ENCODE measurements at places on chromosomes 11 and 22.

GRCh38 chr11:66554602-66555001, 7.9 kb downstream of the ACTN3 start:
- DNase-seq = no peak

DNA sequence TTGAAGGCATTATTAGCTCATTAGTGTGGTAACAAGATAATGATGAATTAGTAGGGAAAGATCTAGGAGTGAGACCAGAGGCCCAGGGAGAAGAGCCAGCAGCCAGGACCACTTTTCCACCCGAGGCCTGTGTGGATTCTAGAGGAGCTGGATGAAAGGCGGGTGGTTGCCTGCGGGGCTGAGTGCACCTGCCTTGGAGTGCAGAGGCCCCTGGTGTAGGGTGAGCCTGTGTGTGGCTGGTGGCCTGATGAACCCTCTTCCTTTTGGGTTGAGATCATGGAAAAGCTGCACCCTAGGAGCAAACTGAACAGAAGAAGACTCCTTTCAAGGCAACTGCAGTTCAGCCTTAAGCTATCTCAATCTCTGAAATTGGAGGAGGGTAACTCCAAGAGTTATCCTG, 5.9 kb upstream of the TP53AIP1 start:
- DNase-seq = no peak

DNA sequence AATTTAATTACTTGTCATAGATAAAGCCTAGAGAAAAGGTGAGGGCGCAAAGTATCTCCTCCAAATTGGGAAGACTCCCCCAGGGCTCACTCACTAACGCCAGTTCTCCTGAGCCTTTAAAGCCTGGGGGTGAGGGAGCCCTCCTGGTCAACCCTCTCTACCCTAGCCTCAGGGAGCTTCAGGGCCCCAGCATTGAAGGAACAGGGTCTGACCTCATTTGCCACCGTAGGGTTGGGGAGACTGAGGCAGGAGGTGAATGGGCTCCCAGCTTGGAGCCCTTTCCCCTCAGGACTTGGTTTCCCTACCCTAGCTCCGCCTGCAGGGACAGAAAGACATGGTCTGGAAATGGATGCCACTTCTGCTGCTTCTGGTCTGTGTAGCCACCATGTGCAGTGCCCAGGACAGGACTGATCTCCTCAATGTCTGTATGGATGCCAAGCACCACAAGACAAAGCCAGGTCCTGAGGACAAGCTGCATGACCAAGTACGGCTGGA, 1.7 kb downstream of the FOLR2 start:
- no peak for DNase-seq

- no peak for DNase-seq
Observed at GRCh38 chr22:46815559-46815895, 53.1 kb downstream of the TBC1D22A start.

GRCh38 chr22:44361391-44362126, 48.8 kb upstream of the SHISAL1 start:
- DNase-seq = no peak

DNA sequence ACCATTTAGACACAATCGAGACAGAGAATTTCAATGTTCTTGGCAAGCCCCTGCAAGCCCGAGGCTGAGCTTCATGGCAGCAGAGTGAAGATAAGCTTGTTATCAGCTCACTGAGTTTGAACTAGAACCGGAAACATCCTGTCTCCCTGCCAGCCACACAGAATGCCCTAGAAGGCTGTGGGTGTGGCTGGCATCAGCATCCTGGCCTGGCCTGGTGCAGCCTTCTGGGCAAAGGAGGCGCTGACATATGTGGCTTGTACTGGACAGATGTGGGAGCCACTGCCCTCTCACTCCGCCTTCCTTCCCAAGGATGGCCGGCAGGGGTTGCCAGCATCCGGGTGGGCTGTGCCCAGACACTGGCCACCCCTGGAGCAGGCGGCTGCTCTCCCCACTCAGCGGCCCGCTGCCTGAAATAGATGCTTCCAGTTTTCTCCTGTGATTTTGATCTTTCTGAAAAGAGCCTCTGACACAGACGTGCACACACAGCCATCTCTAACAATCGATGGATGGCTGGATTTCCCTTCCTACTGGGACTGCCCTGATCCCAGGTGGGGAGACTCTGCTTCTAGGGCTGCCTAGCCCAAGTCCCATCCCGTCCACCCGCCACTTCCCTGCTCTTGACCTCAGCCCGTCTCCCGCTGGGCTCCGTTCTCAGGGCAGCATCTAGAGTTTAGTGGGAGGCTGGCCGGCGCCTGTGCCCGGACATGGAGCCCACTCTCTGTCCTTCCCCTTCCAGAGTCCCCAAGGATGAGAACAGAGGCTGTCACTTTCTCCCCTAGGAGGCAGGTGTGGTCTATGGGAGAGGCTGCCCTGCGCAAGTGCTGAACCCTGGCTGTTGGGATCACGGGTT, 149.7 kb downstream of the CTTN start:
- no peak for DNase-seq

DNA sequence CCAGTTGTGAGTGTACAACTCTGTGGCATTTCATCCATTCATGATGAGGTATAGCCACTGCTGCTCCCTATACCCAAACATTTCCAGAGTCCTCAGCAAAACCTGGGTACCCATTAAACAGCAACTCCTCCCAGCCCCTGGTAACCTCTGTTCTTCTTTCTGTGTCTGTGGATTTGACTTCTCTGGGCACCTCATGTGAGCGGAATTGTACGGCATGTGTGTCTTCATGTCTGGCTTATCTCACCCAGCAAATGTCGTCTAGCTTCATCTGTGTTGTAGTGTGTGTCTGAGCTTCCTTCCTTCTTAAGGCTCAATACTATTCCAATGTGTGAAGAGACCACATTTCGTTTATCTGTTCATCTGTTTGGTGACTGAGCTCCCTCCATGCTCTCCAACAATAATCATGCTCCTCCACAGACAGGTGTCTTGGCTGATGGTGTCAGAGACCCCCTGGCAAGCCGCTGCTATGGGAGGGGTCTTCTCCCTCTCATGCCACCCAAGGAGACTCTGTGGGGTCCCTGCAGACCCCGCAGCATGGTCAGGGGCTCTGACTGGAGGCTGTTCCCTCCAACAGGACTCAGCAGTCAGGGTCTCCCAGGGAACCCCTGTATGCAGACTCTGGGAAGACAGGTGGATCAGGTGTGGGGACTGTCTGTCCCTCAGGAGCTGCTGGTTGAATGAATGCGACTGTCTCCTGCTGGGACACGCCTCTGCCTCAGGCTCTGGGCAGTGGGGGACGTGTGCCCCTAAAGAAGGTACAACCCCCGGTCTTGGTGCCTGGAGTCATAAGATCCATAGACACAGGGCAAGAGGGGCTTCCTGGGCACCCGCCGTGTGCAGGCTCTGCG, 52.7 kb downstream of the SMIM38 start:
- DNase-seq = no peak

DNA sequence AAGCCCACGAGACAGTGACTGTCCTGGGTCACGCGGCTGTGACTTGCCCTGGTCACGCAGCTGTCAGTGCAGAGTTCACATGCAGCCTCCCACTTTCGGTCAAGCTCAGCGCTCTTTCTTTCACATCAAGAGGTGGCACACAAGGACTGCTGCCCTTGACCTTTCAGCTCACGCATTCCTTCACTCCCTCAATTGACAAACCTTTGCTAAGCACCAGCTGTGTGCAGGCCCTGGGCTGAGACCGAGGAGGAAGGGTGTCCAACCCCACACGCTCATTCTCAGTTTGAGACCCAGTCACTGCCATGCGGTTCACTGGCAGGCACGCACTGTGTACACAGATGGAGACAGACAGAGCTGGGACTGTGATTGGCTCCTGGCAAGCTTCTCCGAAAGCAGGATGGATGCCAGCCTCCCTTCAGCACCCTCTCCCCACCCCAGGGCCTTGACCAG, 70.3 kb downstream of the SCUBE1 start:
- DNase-seq = no peak

DNA sequence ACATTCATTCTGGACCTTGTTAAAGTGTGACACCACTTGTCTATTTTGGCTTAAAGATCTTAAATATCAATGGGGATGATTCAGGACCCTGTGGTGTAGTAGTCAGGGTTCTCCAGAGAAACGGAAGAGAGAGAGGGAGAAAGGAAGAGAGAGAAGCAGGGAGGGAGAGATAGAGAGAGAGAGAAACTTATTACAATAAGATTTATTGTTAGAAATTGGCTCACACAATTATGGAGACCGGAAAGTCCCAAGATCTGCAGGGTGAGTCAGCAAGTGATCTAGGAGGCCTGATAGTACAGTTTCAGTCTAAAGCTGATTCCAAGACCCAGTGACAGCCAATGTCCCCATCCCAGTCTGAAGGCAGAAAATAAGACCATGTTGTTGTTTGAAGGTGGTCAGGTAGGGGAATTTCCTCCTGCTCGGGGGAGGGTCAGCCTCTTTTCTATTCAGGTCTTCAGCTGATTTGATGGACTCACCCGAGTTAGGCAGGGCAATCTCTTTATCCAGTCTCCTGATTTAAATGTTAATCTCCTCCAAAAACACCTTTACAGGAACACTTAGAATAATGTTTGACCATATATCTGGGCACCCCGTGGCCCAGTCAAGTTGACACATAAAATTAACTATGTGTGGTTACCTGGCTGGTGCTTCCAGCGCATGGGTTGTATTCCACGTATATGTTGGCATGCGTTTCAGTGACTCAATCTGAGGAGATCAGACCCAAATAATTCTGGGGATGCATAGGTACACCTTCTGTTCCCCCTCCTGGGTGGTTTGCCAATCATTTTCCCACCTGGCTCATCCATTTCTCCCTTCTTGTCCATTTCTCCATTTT, 1350.5 kb downstream of the TBC1D22A start:
- DNase-seq = no peak

DNA sequence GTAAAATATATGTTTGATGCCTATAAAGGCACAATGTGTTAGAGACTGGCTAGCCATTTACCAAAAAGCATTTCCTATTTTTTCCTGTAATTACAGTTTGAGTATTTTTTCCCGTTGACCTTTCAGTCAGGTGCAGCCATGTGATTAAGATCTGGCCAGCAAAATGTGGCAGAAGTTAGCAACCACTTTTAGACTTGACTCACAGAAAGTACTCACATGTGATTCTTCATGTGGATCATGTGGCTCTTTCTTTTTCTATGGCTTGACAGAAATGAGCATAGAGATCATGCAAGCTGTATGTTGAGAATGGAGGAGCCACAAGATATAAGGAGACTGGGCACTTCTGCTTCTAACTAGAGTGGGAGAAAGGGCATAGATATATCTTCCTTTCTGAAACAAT, 27.3 kb upstream of the RAB38 start:
- DNase-seq = no peak

- no peak for DNase-seq
Observed at GRCh38 chr11:65087827-65088226, 3.8 kb downstream of the ZFPL1 start.

- no peak for DNase-seq
Observed at GRCh38 chr11:69711822-69712801, 8.3 kb upstream of the FGF19 start.

DNA sequence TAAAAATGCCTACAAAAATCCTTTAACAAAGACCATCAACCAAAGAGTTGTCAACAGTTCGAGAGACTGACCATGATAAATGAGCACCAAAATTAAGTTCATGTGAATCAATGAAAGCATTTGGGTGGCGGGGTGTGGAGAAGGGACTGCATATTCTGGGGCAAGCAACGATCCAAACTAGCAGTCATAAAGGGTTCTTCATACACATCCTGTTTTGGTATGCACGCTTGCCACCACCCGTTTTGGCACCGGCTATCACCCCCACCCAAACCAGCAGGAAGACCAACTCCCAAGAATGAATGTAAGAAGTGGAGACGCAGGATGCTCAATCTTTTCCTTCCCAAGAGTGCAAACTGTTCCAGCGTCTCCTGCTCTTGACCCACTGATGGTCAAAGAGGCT, 80.8 kb downstream of the SGSM3 start:
- DNase-seq = no peak

GRCh38 chr11:9576701-9577381, 3.4 kb downstream of the WEE1 start:
- DNase-seq = no peak

GRCh38 chr22:29275167-29275566, 7.1 kb downstream of the EWSR1 start:
- no peak for DNase-seq

DNA sequence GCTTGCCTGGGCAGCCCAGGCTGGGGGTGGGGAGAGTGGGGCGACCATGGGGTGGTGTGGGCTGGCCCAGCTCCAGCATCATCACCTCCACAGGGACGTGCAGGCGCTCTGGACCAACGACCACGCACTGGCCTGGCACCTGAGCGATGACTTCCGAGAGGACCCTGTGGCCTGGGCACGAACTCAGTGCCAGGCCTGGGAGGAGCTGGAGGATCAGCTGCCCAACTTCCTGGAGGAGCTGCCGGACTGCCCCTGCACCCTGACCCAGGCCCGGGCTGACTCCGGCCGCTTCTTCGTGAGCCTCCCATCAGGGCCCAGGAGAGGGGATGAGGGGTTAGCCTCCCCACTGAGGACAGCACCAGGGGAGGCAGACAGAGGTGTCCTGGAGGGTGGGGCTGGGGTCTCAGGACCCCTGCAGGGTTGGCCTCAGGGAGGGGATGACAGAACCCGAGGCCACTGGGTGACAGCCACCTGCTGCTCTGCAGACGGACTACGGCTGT, 3.8 kb downstream of the SUSD2 start:
- no peak for DNase-seq

- no peak for DNase-seq
Observed at GRCh38 chr22:49302530-49302929, 525.1 kb downstream of the BRD1 start.

GRCh38 chr11:1348796-1349326, 39.4 kb upstream of the TOLLIP start:
- no peak for DNase-seq

DNA sequence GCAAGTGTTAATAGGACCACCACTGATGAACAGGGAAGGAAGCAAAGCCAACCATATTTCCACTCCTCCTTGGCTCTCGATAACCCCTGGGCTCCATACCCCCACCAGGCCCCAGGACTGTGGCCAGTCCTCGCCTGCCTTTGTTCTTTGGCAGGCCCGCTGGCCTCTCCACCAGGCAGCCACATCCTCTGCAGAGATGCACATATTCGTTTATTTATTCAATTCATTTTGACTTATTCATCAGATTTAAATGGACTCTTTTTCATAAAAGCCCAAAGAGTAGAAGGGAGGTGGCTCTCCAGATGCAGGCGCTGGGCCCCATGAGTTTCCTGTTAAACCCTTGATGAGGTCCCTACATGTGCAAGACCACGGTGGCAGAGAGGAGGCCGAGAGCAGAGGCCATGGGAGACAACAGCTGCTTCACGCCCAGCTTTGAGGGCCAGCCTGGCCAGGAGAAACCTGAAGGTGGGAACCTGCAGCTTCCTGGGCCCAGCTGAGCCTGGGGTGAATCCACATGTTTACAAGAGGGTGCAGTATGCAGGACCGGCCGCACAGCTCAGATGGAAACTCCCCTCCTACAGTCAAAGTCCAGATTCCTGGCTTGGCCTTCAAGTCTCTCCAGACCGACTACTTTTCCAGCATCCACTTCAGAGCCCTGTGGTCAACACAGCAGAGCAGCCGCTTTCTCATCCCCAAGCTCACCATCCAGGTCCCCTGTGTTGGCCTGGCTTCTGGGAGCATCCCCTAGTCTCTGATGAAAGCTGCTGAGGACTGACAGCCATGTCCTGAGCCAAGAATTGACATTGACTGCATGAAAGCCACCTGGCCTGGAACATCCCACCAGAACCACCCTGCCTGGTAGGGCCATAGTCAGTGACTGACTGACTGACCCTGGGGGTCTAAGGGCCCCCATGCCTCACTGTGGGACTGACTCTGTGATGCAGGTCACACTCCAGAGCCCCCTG, 39.7 kb upstream of the CCND1 start:
- no peak for DNase-seq

GRCh38 chr11:65113839-65114238, 2.2 kb downstream of the TM7SF2 start:
- no peak for DNase-seq

GRCh38 chr11:97557399-97557798, 1167.6 kb downstream of the JRKL start:
- no peak for DNase-seq

Measured in stimulated activated CD8-positive, alpha-beta memory T cell treated with anti-CD3 and anti-CD28 coated beads, Interleukin-15, amount 100 ng/mL, for 24 hours (primary cell).